Mesendoderm (in vitro differentiated cells): ENCODE measurements at places on chromosomes 5 and 9.

DNA sequence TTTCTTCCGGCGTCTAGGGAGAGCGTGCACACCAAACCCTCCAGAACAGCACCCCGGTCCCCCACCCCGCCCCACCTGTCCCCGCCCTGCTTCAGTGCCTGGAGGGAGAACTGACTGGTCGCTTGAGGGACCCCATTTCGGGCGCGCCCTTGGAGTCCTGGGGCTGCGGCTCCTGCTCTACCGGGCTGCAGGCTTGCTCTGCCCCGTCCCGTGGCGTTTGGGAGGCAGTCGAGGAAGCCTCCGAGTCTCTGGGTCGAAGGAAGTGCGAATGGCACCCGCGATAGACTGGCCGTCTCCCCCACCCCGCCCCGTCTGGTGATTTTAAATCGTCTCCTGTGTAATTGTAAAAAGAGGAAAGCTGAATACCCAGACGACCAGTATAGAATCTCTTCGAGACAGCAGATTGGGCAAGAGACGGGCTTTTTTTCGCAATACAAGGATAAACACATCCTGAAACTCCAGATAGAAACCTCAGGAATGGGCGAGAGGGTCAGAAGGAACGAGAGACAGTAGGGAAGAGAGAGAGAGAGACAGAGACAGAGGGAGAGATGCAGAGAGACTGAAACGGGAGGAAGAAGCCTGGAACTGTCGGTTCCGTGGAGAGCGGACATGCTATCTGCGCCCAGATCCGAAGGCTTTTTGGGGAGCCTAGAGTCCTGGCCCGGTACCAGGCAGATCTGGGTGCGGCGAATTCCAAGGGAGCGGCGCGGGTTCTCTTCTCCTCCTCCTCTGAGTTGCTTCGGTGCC, 9.9 kb downstream of the PRDM6 start:
- no peak overlapping the region for H3K27ac ChIP-seq
- H3K36me3 ChIP-seq, result no peaks in the 10 kb centered on the region
- H3K4me3 ChIP-seq, result no peak overlapping the region
- H3K4me1 ChIP-seq, result no peaks in the 10 kb centered on the region
- peak; percentile 18 for DNase-seq
- peaks cover 48% of the 10 kb centered on the region for H3K27me3 ChIP-seq

DNA sequence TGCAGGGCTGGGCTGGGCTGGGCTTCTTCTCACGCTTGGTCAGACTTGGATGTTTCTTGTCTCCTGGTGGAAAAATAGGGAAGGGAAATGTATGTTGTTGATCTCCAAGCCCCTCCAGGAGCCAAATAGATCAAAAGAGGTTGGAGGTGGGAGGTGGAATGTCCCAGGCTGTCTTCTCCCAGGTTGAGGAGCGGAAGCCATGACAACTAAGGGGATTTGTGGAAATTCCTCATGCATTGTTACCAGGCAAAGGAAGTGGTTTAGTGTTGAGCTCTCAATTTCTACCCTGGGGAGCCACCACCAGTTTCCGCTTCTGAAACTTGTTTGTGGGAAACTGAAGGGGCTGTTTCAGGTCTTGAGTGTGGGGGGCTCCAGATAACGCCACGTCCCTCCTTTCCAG, 79.0 kb downstream of the SPRY4 start:
- peaks cover 6% of the 10 kb centered on the region for H3K4me1 ChIP-seq
- no peak overlapping the region for H3K4me3 ChIP-seq
- H3K36me3 ChIP-seq, result no peaks in the 10 kb centered on the region
- peak overlapping the region; percentile 71 for H3K27ac ChIP-seq
- no peaks in the 10 kb centered on the region for H3K27me3 ChIP-seq
- peak; percentile 95 for DNase-seq

GRCh38 chr5:53063791-53064190, 45.8 kb downstream of the MOCS2 start:
- no peaks in the 10 kb centered on the region for H3K27me3 ChIP-seq
- H3K4me1 ChIP-seq, result no peaks in the 10 kb centered on the region
- H3K27ac ChIP-seq, result no peak overlapping the region
- no peaks in the 10 kb centered on the region for H3K36me3 ChIP-seq

GRCh38 chr5:12204761-12205160, 300.5 kb upstream of the CTNND2 start:
- H3K4me3 ChIP-seq, result no peak overlapping the region
- H3K27me3 ChIP-seq, result no peaks in the 10 kb centered on the region
- no peak overlapping the region for H3K27ac ChIP-seq
- no peak for DNase-seq
- H3K36me3 ChIP-seq, result no peaks in the 10 kb centered on the region

DNA sequence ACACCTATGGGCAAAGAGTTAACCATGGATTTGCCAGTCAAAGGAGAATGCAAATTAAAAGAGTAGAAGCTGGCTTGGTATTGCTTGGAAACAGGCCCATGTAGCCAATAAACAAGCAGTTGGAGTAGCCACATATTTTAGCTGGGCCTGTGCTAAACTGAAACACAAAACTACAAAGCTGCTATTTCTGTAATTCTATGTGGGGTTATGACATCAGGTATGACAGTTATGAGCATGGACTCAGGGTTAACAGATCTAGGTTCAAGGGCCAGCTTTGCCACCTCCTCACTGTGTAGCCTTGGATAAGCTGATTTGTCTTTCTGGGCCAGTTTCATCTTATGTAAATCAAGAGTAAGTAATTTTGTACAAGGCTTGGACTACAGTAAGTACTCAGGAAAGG, 142.7 kb downstream of the PIP5K1B start:
- H3K27me3 ChIP-seq, result no peaks in the 10 kb centered on the region
- no peak for DNase-seq
- no peaks in the 10 kb centered on the region for H3K36me3 ChIP-seq
- H3K4me3 ChIP-seq, result no peak overlapping the region
- no peak overlapping the region for H3K27ac ChIP-seq
- H3K4me1 ChIP-seq, result no peaks in the 10 kb centered on the region

GRCh38 chr9:107389617-107390071, 99.9 kb downstream of the KLF4 start:
- H3K4me3 ChIP-seq, result no peak overlapping the region
- DNase-seq, result no peak
- no peaks in the 10 kb centered on the region for H3K36me3 ChIP-seq

DNA sequence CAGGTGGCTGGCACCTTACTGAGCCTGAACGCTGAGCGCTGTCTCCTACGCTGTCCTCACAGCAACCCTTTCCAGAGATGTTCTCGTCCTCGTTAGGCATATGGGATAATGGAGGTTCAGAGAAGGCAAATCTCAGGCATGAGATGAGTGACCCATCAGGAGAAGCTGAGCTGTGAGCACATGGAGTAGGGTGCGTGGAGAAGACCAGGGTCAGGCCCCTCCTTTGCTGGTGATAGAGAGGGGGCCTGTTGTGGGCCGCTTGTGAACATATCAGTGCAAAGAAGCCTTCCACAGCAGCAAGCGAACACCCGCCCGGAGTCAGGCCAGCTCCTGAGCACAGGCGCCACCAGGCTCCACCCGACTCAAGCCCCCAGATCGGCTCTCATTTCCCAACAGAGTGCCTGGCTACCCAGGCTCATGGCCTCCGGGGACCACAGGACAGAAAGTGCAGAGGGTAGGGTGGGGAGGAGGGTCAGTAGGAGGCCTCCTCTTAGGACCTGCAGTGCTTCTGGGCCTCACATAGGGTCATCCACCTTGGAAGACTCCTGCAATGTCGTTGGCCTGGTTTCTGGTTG, 15.0 kb upstream of the TIFAB start:
- no peak overlapping the region for H3K27ac ChIP-seq
- no peak overlapping the region for H3K4me3 ChIP-seq

DNA sequence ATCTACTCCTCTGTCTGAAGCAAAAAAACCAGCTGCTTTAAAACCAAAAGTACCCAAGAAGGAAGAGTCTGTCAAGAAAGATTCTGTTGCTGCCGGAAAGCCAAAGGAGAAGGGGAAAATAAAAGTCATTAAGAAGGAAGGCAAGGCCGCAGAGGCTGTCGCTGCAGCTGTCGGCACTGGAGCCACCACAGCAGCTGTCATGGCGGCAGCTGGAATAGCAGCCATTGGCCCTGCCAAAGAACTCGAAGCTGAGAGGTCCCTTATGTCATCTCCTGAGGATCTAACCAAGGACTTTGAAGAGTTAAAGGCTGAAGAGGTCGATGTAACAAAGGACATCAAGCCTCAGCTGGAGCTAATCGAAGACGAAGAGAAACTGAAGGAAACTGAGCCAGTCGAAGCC, 88.3 kb downstream of the MAP1B start:
- DNase-seq, result no peak
- H3K27me3 ChIP-seq, result no peaks in the 10 kb centered on the region
- H3K27ac ChIP-seq, result no peak overlapping the region
- no peaks in the 10 kb centered on the region for H3K4me1 ChIP-seq

DNA sequence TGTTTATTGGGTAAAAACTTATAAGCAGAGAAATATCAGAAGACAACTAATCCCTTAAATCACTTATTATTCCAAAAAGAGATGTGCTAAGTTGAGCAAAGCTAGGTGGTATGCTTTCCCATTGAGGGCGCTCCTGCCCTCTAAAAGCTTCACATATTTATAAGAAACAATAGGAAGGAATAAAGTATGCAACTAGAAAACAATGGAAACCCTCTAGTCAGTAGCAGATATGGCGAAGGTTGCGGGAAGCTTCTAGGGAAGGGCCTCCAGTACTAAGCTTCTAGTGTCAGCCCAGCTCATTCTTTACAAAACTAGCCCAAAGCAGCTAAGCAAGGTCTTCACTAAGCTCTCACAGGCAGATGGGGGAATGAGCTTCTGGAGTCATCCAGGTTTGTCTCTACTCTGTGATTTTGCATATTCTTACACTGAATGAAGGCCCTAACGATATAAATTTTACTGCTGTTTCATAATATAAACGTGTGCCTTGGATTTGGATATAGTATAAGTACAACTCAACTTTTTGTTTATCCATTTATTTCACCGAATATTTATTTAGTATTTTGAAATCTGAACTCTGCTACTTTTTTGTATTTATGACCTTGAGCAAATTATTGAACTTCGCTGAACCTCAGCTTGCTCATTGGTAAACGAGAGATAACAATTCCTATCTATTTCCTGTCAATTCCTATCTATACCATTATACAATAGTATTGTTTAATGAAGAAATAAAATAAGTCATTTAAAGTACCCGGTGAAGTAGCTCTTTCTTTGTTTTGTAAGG, 571.4 kb downstream of the ELAVL2 start:
- DNase-seq, result peak; percentile 56
- H3K4me1 ChIP-seq, result no peaks in the 10 kb centered on the region
- H3K27ac ChIP-seq, result no peak overlapping the region
- no peaks in the 10 kb centered on the region for H3K36me3 ChIP-seq
- no peak overlapping the region for H3K4me3 ChIP-seq

GRCh38 chr5:64625678-64626077, 64.6 kb upstream of the SHISAL2B start:
- H3K27me3 ChIP-seq, result no peaks in the 10 kb centered on the region
- H3K4me1 ChIP-seq, result no peaks in the 10 kb centered on the region
- no peak overlapping the region for H3K4me3 ChIP-seq

DNA sequence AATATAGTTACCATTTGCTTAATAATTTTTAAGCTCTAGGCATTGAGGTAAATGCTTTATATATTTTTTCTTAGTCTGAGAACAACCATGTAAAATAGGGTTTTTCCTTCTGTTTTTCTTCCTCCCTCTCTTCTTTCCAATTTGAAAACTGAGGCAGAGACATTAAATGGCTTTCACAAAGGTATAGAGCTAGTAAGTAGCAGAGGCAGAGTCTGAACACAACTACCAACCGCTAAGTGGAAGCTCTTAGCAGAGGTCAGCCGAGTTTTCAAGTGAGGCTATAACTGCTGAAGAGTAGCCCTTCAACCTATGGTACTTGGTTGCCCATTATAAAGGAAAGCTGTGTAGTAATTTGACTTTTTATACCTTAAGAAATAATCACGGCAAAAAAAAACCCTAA, 187.1 kb downstream of the MEF2C start:
- no peaks in the 10 kb centered on the region for H3K36me3 ChIP-seq
- no peaks in the 10 kb centered on the region for H3K4me1 ChIP-seq
- no peak overlapping the region for H3K4me3 ChIP-seq
- peaks cover 42% of the 10 kb centered on the region for H3K27me3 ChIP-seq
- H3K27ac ChIP-seq, result no peak overlapping the region

GRCh38 chr9:92970467-92970923, 23.2 kb downstream of the FGD3 start:
- H3K27ac ChIP-seq, result no peak overlapping the region
- no peak overlapping the region for H3K4me3 ChIP-seq
- peak; percentile 87 for DNase-seq
- H3K36me3 ChIP-seq, result no peaks in the 10 kb centered on the region

GRCh38 chr9:123584202-123585176, 228.5 kb downstream of the CRB2 start:
- H3K27me3 ChIP-seq, result no peaks in the 10 kb centered on the region
- no peaks in the 10 kb centered on the region for H3K36me3 ChIP-seq
- H3K4me1 ChIP-seq, result no peaks in the 10 kb centered on the region
- H3K4me3 ChIP-seq, result no peak overlapping the region
- no peak overlapping the region for H3K27ac ChIP-seq

- H3K36me3 ChIP-seq, result no peaks in the 10 kb centered on the region
- H3K27me3 ChIP-seq, result no peaks in the 10 kb centered on the region
- no peak for DNase-seq
- H3K4me3 ChIP-seq, result no peak overlapping the region
Observed at GRCh38 chr9:14466828-14467227, 152.9 kb upstream of the NFIB start.

GRCh38 chr5:89728750-89729149, 680.8 kb downstream of the CETN3 start:
- H3K27ac ChIP-seq, result no peak overlapping the region
- no peaks in the 10 kb centered on the region for H3K27me3 ChIP-seq
- no peaks in the 10 kb centered on the region for H3K36me3 ChIP-seq
- H3K4me1 ChIP-seq, result no peaks in the 10 kb centered on the region

GRCh38 chr5:127820910-127821553, 117.8 kb downstream of the CCDC192 start:
- H3K27ac ChIP-seq, result no peak overlapping the region
- no peaks in the 10 kb centered on the region for H3K36me3 ChIP-seq
- no peak for DNase-seq
- H3K4me1 ChIP-seq, result no peaks in the 10 kb centered on the region
- H3K27me3 ChIP-seq, result no peaks in the 10 kb centered on the region

GRCh38 chr5:145971108-145971507, 34.7 kb downstream of the SH3RF2 start:
- DNase-seq, result no peak
- no peaks in the 10 kb centered on the region for H3K36me3 ChIP-seq
- H3K4me1 ChIP-seq, result peaks cover 3% of the 10 kb centered on the region
- no peak overlapping the region for H3K4me3 ChIP-seq
- H3K27me3 ChIP-seq, result no peaks in the 10 kb centered on the region

GRCh38 chr5:372556-372995, 51.1 kb downstream of the AHRR start:
- no peaks in the 10 kb centered on the region for H3K4me1 ChIP-seq
- no peak overlapping the region for H3K4me3 ChIP-seq
- no peaks in the 10 kb centered on the region for H3K36me3 ChIP-seq
- no peak overlapping the region for H3K27ac ChIP-seq
- H3K27me3 ChIP-seq, result peaks cover 2% of the 10 kb centered on the region

DNA sequence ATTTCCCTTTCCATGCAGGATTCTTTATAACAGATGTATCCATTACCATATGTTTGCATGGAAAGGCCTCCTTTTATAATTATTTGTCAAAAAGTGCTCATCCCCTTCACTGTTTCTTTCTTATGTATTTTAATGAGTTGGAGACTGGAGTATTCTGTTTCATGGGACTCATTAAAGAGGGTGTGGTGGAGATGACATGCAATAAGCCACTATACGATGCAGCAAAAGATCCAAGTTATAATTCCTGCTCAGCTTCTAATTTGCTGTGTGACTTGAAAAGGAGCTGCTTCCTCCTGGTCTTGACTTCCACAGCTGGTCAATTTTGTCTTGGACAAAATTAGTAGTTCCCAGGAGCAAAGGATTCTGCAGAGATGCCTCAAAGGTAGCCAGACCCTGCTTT, 13.9 kb downstream of the SGCD start:
- H3K27me3 ChIP-seq, result no peaks in the 10 kb centered on the region
- no peak overlapping the region for H3K4me3 ChIP-seq
- H3K36me3 ChIP-seq, result no peaks in the 10 kb centered on the region
- H3K27ac ChIP-seq, result no peak overlapping the region
- H3K4me1 ChIP-seq, result no peaks in the 10 kb centered on the region
